ENCODE measurements at places on chromosomes 11 and 22. TPM values are rescaled to one million over a fixed set of nuclear protein-coding genes. Genes with fewer than 3 reads are reported as not detected.

- no peak for DNase-seq
Observed at GRCh38 chr22:46421267-46421666, 85.8 kb downstream of the TRMU start.

GRCh38 chr11:131118247-131118646, 202.0 kb upstream of the SNX19 start:
- no peak for DNase-seq

Gene MPEG1
- total RNA-seq, result not detected

Gene TRPC6
- 26.4 TPM for total RNA-seq

GRCh38 chr22:48955351-48956311, 872.0 kb downstream of the BRD1 start:
- DNase-seq, result no peak

Gene MS4A6E
- not detected for total RNA-seq

Gene ACRV1
- total RNA-seq, result not detected

DNA sequence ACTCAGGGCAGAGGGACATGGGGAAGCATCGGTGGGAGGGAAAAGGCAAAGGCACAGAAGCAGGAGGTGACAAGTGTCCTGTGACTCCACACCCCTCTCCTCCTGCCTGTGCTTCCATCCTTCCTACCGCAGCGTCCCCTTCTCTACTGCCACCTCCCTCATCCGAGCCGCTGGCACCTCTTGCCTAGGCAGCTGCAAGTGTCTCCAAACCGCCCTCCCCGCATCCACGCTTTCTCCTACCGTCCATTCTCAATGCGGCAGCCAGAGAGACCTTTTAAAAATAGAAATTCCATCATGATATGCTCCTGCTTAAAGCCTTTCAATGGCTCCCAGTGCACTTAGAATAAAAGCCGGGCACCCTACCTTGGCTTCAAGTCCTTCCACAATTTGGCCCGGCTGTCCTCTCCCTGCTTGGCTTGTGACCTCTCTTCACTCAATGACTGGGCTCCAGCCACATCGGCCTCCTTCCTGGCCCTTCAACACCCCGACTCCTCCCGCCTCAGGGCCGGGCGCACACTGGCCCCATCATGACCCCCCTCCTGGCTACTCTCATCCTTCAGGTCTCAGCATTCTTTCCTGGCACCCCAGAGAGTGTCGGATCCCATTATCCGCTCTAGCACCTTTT, 16.5 kb downstream of the LRRC10B start:
- DNase-seq, result no peak

Measured in fibroblast of villous mesenchyme (primary cell).